ENCODE measurements at places on chromosomes 5 and 9.
A peak's percentile ranks its signal among the peaks of the same experiment; 100 is the strongest.

- no peak for DNase-seq
These were observed 361.2 kb upstream of the RIOK2 start for GRCh38 chr5:97544240-97544639.

- no peak for DNase-seq
These were observed 7.1 kb downstream of the RABL6 start for GRCh38 chr9:136814725-136815421.

DNA sequence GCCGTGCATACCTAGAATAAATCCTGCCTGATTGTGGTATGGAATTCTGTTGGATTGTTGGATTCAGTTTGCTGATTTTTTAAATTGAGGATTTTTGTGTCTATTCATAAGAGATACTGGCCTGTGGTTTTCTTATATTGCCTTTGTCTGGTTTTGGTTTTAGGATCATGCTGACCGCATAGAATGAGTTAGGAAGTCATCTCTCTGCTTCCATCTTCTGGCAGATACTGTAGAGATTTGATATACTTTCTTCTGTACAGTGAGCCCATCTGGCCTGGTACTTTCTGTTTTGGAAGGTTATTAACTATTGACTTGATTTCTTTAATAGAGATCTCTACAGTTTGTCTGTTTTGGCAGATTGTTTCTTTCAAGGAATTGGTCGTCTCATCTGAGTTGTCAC, 14.7 kb downstream of the CEP72 start:
- DNase-seq: no peak

- no peak for DNase-seq
These were observed 167.9 kb downstream of the CDC42SE2 start for GRCh38 chr5:131431794-131432193.

DNA sequence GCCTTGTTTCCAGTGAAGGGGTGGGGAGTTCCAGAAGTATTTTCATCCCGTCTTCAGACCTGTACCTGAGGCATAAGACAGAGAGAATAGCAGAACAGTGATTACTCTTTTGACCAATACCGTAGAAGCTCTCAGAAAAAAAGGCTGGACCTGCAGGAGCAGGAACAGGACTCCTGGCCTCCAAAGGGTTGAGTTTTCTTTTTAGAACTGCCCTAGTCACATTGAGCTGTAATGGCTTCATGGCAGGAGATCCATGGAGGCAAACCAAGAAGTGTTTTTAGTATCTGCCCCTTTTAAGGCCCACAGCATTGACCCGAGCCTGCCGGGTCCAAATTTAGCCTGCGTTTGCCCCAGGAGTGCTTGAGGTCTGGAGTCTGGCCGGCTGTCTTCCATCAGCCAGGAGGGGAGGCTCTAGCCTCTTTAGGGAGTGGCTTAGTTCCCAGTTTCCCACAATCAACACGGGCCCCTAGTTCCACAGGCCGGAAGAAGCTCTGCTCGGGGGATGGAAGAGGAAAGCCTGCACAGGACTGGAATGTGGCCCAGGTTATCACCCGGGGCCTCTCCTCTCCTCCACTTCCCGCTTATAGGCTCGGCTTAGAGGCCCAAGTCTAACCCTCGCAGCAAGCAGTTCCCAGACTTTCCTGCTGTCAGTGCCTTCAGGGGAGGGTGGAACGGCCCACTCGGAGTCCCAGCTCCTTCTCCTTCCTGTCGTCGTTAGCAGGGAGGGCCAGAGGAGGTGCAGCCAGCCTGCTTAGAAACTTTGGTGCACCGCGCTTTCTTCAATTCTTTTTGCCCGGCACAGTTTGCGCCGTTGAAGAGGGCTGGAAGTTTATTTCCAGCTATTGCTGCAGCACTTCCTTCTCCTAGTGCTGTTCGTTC, 80.7 kb downstream of the C9orf152 start:
- peak; percentile 91 for DNase-seq

- no peak for DNase-seq
These were observed 250.5 kb downstream of the PIK3R1 start for GRCh38 chr5:68465934-68466551.

GRCh38 chr5:171709930-171710329, 75.7 kb upstream of the SMIM23 start:
- DNase-seq: no peak

- DNase-seq: no peak
These were observed 706.0 kb upstream of the GRAMD2B start for GRCh38 chr5:125717209-125717608.

- DNase-seq: no peak
These were observed 299.9 kb upstream of the IRX2 start for GRCh38 chr5:3051400-3051799.

DNA sequence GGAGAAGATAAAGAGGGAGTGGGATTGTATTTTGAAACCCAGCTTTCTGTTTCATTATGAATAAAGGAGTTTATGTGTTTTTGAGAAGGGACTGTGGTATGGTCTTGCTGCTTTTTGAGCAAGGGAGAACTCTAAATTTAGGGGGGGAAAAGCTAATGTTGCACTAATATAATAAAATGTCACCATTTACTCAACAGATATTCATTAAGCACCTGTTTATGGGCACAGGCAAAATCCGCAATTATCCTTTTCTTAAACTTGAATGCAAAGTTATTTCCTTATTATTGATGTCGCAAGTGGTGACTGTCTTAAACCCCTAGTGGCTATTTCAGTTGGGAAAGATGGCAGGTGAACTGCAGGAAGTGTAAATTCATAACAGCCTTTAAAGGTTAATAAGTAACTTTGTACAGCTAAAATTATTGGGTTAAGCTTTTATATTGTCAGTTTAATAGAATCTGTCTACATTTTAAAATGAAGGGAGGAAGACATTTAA, 1.5 kb downstream of the CDC42SE2 start:
- DNase-seq: no peak

GRCh38 chr5:36369219-36369690, 67.6 kb upstream of the RANBP3L start:
- DNase-seq: no peak

DNA sequence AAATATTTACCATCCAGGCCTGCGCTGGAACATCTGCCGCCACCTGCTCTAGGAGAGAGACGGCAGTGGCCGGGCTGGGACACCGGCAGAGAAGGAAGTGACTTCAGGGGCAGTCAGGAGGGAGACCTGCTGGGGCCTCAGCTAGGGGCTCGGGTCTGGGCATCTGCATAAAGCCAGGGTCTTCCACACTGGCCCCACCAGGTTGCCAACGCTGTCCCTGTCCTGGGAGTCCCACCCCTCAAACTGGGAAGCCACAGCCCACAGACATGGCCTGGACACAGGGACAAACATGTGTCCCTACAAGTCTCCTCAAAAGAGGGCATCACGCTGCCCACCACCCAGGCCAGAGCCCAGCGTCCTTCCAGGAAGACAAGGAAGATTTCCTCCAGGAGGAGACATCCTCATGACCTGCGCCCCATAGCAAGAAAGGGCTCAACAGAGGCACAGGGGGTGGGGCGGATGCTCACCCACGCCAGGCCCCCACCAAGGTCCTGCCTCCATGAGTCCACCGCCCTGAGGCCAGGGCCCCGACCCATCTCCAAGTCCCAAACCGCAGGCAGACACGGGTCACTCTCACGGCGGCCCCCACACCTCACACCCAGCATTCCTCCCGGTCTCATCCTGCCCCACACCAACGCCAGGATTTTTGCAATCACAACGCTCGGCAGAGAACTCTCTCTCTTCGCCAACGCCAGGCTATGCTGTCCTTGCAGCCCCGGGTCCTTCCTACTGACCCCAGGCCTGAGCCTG, 9.0 kb downstream of the VAV2 start:
- DNase-seq: peak; percentile 64

DNA sequence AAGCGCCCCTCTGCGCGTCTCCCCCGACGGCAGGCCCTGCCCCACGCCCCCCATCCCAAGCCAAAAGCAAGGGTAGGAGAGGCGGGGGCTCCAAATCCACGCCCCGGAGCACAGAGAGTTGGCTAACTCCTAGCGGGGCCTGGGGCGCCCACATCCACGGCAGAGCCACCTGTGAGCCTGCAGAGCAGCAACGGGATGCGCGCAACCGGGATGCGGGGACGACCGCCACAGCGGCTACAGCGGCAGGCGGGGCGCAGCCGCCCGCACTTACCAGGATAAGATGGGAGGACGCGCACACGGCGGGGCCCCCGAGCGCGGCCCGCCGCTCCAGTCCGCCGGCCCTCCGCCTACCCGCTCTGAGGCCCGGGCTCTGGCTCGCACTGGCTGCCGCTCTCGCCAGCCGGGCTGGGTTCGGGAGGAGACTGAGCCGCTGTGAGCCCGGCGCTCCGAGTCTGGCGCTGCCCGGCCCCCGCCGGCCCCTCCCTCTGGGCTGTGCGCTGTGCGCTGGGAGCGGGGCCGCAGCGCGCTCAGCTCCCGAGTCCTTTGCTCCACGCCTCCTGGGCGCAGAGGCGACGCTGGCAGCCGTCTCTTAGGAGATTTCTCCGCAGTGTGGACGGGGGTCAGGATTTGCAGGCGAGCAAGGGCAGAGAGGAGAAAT, at the start of gene SLC24A2:
SLC24A2 (minus strand) TSS at position 424 of the 658 bp plus-strand sequence.
- no peak for DNase-seq

DNA sequence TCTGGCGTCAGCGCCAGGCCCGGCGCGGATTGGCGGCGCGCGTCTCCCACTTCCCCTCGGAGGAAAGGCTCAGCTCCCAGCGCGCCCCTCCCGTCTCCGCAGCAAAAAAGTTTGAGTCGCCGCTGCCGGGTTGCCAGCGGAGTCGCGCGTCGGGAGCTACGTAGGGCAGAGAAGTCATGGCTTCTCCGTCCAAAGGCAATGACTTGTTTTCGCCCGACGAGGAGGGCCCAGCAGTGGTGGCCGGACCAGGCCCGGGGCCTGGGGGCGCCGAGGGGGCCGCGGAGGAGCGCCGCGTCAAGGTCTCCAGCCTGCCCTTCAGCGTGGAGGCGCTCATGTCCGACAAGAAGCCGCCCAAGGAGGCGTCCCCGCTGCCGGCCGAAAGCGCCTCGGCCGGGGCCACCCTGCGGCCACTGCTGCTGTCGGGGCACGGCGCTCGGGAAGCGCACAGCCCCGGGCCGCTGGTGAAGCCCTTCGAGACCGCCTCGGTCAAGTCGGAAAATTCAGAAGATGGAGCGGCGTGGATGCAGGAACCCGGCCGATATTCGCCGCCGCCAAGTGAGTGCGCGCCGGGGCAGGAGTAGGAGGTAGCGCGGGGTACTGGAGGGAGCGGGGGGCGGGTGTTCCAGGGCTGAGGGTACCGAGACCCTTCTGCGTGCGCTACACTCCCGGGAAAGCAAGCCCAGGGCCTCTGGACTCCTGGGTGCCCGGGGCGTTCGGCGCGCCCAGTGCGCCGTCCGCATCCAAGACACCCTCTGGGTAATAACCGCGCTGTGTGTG, at the start of gene MSX2:
MSX2 (plus strand) TSS at position 99 of the 777 bp plus-strand sequence; CDS start at position 177, 78 bp downstream.
- peak; percentile 96 for DNase-seq

GRCh38 chr9:19208653-19209052, 21.8 kb upstream of the DENND4C start:
- no peak for DNase-seq

- no peak for DNase-seq
These were observed 18.8 kb upstream of the OR2S2 start for GRCh38 chr9:35976726-35977125.

GRCh38 chr5:107985144-107985543, 314.4 kb upstream of the EFNA5 start:
- DNase-seq: no peak
